GM23248 (cell line): ENCODE measurements at places on chromosomes 3 and 15. TPM values are rescaled to one million over a fixed set of nuclear protein-coding genes. Genes with fewer than 3 reads are reported as not detected.

The ZNF106 gene
- 35.7 and 37.8 TPM in 2 replicates for total RNA-seq

The IL17RD gene
- total RNA-seq, result 0.76 and 1.2 TPM in 2 replicates

The CHRNA7 gene
- under 0.01 TPM in 1 of 2 replicates, not detected in the other for total RNA-seq

The CIB2 gene
- total RNA-seq, result 1.4 and 3.4 TPM in 2 replicates

The ALDH1L1 gene
- not detected in 2 replicates for total RNA-seq

The PPM1L gene
- total RNA-seq, result under 0.01 and 0.38 TPM in 2 replicates

The ANKRD34C gene
- not detected in 2 replicates for total RNA-seq

The RFX7 gene
- 5.8 and 6.3 TPM in 2 replicates for total RNA-seq

The ATP13A4 gene
- not detected in 2 replicates for total RNA-seq

The FILIP1L gene
- 45.0 and 48.2 TPM in 2 replicates for total RNA-seq

The UBA7 gene
- 35.7 and 41.6 TPM in 2 replicates for total RNA-seq

The TAGLN3 gene
- 1.3 TPM in 1 of 2 replicates, not detected in the other for total RNA-seq

The LXN gene
- total RNA-seq, result 28.7 and 34.9 TPM in 2 replicates
